Mucosa of gallbladder (tissue), 1 donor: ENCODE measurements at places on chromosomes 12 and 14. TPM values are rescaled to one million over a fixed set of nuclear protein-coding genes. Genes with fewer than 3 reads are reported as not detected.

The NFE2 gene
- total RNA-seq: 0.58 TPM

The CLEC9A gene
- total RNA-seq: 1.2 TPM

The SERPINA10 gene
- total RNA-seq: 0.32 TPM

The GALNT4 gene
- total RNA-seq: 37.3 TPM

The KRT83 gene
- not detected for total RNA-seq
